NCI-H69 (cell line): ENCODE measurements at places on chromosomes 5 and 9.

DNA sequence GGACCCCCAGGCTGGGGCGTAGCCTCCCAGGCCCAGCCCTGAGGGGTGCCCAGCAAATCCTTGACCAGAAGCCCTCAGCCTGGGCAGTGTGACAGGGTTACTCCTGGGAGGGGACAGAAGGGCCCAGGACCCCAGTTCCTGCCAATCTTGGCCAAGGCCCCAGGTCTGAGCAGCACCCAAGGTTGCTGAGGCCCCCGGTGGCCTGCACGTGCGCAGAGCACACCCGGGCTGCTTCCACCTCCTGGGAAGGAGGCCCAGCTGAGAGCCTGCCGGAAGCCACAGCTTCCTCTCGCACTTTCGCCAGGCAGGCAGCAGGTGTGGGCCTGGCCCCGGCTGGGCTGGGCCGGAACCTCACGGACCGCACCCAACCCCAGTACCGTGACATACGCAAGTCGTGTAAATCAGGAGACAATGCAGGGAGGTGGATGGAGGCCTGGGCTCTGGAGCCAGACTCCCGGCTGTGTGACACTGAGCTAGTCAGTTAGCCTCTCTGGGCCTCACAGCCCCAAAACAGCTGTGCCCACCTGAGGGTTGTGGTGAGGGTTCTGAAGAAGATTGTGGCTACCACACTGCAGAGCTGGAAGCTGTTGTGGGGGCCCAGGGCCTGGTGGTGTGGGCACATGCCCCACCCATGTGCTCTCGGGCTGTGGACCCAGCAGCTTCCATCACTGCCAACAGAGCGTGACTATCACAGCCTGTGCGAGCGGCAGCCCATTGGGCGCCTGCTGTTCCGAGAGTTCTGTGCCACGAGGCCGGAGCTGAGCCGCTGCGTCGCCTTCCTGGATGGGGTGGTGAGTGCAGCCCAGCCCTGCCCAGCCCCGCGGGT, 5.1 kb downstream of the GRK6 start:
- no peak for DNase-seq

GRCh38 chr5:173984218-173984617, 4.8 kb upstream of the C5orf47 start:
- DNase-seq, result peak; percentile 61

DNA sequence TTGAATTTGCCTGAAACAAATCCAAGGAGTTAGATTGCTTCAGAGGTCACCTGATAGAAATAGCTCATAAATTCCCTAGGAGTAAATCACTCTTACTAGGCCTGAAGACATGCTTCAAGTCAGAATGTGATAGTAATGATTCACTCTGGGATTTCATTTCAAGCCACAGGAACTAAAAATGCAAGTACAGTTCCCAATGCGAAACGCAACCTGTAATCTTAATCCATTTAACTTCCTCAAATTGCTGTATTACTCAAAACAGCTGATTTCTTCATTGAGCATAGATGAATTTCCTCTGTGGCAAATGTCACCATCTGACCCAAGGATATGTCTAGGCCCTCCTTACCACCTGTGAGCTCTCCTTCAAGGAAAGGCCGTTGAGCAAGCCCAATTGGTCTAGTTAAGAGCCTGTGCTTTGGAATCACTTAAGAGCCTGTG, 32.1 kb upstream of the IL6ST start:
- no peak for DNase-seq

GRCh38 chr5:51806677-51807076, 423.4 kb downstream of the ISL1 start:
- DNase-seq, result no peak

DNA sequence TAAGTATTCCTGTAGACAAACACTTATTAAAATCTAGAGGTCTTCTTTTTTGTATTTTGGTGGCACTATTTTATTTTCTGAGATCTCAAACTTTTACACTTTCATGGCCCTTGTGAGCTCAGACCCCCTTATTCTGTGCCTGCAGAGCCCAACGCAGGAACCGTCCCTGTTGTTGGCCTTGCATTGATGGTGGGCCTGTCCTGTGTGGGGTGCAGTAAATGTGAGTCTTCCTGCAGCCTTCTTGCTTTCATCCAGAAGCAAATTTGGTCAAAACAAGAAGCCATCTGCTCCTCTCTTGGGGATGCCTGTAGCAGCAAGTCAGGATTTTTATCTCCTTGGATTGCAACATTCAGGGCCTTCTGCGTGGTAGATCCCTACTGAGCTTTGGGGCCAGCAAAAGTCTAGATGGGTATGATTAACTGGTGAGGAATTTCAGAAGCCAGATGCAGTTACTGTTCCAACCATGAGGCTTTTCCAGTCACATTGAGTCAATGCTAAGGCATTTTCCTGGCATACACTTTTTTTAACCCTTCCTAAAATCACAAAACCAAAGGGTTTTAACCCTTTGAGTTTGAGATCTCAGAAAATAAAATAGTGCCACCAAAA, 31.7 kb downstream of the BASP1 start:
- no peak for DNase-seq

DNA sequence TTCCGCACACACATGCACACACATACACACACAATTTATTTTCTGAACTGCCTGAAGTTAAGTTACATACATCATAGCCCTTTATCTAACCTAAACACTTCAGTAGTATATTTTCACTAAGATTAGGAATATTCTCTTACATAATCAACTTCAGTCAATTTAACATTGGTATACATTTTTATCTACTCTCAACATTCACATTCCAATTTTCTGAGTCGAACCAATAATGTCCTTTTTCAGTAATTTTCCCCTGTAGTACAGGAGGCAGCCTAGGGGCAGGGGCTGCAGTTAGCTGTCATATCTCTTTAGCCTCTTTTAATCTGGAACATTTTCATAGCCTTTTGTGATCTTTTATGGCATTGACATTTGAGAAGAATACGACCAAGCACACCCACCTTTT, 150.1 kb downstream of the DAB2IP start:
- no peak for DNase-seq

- peak; percentile 43 for DNase-seq
Measured at GRCh38 chr5:68272289-68272688, 56.7 kb downstream of the PIK3R1 start.
